ENCODE measurements at places on chromosomes 1 and 21.

GRCh38 chr1:10867138-10867721 lies 70.8 kb upstream of the CASZ1 start:
- no peak for DNase-seq

- DNase-seq = no peak
Observed at GRCh38 chr1:54596756-54597155, 26.6 kb downstream of the FAM151A start.

- DNase-seq = no peak
Observed at GRCh38 chr1:150628766-150629114, 672 bp downstream of the ENSA start.

DNA sequence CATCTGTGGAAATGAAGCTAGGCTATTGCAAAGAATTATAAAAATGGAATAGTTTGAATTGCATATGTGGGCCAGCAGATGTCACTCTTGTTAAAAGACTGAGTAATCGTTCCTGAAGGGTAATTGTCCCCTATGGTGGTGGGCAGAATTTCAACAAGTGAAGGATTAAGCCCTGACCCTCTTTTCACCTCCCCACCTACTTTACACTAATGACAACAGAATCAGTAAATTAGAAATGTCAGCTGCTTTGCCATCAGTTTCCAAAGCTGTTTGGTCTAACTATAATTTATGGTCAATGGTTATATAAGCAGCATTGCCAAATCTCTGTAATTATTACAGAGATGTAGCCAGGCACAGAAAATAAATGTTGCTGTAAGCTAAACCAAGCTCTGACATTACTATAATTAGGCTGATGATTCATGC lies 898.6 kb downstream of the AMY1C start:
- no peak for DNase-seq

DNA sequence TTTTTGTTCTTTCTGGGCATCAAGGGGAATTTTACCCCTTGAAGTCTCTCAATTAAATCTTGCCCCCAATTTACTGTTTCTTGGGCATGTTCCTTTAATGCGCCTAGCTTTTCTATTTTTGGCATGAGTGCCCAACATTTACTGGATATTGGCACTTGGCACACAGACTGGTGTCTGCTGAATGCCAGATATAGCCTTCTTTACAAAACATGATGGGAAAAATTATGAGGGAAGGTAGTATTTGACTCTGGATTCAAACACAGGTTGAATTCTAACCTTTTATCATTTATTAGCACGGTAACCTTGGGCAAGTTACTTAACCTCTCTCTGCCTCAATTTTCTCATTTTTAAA lies 88.3 kb upstream of the GPR52 start:
- DNase-seq = no peak

DNA sequence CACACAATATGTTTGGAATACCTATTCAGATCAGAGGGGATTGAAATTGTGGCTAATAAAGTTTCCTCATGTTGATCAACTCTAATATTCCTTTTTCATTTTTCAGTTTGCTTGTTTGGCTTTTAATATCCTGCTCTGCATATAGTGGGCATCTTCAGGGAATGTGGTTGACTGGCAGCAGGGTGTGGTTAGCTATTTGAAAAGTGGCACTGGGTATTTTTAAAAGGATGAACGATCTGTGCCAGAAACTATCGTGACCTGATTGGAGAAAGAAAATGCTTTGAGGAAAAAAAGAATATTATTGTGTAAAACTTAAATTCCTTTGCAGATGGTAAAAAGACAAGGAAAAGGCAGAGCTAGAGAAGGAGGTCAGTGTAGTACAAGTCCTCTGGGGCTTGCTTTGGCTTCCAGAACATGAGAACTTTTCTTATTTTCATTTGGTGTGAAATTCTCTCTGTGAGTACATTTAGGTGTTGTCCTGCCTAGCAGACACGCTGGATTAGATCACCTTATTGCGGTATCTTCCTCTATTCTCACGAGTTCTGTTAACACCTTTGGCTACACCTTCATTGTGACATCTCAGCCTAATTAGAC lies 329.7 kb upstream of the SNX7 start:
- no peak for DNase-seq

GRCh38 chr1:91830242-91831131 lies 55.5 kb downstream of the TGFBR3 start:
- no peak for DNase-seq

DNA sequence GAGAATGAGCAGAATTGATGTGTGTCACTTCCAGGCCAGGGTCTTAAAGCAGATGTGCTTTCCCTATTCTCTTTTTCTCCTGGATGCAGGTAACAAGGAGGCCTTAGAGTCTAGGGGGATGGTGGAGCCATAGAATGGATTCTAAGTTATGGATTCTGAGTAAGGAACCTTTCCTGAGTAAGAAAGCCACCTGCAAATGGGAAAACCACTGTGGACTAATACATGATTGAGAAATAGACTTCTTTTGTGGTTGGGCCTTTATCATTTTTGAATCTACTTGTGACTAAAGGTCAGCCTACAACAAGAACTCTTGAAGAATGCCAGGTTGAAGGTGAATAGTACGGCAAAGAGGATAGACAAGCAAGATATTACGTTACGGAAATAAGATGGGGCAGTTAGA lies 116.1 kb downstream of the CDC7 start:
- no peak for DNase-seq

All from lower leg skin (tissue), 4 donors.